ENCODE measurements at places on chromosomes 12 and 14. TPM values are rescaled to one million over a fixed set of nuclear protein-coding genes. Genes with fewer than 3 reads are reported as not detected.

DCAF5 gene
- total RNA-seq: 48.9 TPM

KLHL33 gene
- 0.15 TPM for total RNA-seq

ATXN2 gene
- 46.8 TPM for total RNA-seq

ELK3 gene
- 33.9 TPM for total RNA-seq

LRRIQ1 gene
- not detected for total RNA-seq

LAG3 gene
- 13.1 TPM for total RNA-seq

BDKRB2 gene
- not detected for total RNA-seq

PPP4R4 gene
- total RNA-seq: 3.0 TPM

ANGEL1 gene
- total RNA-seq: 13.7 TPM

GLT1D1 gene
- total RNA-seq: not detected

DUSP16 gene
- total RNA-seq: 33.6 TPM

GRCh38 chr14:99740411-99740810, 52.8 kb upstream of the EML1 start:
- no peak overlapping the region for H3K4me3 ChIP-seq
- H3K27ac ChIP-seq: no peak overlapping the region
- DNase-seq: no peak
- no peaks in the 10 kb centered on the region for H3K36me3 ChIP-seq

DNA sequence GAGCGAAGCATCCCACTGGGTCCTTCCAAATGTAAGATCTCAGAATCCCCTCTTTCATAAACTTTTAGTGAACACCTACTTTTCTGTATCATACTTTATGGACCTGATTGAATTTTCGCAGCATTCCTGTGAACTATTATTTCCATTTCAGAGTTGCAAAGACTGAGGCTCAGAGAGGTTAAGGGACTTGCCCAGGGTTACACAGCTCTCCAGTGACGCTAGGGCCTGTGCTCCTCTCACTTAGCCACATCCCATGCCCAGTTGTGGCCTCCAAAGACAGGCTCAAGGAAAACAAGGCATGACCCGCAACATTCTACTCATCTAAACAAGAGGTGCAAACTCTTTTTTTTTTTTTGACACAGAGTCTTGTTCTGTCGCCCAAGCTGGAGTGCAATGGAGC, 25.9 kb upstream of the SPPL3 start:
- H3K36me3 ChIP-seq: no peaks in the 10 kb centered on the region
- no peak overlapping the region for H3K4me3 ChIP-seq
- no peaks in the 10 kb centered on the region for H3K4me1 ChIP-seq
- H3K27ac ChIP-seq: no peak overlapping the region
- DNase-seq: no peak

DNA sequence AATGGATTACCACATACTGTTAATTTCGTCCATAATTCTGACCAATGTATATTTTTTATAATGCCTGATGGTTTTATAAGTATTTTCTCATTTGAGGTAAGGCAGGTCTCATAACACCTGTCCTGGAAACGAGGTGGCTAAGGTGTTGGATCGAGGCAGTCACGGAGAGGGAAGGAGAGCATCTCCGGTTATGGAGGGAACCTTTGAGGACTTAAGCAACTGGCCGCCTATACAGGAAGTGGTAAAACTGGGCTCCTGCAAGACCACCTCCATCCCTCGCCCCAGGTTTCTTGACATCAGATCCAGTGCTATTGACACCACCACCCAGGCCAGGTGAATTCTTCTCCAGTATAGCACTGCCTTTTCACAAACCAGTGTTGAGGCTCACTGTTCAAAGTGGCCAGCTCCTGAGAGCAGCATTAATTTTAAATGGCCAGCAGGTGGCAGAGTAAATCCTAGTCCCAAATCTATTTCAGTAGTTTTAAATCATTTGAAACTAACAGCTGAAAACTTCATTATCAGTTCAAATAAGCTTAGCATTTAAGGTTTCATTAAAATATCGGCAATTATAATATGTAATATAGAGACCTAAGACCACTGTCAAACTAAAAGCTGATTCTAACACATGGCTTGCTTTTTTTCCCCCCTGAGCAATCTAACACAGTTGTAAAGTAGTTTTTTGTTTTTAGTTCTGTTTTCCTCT, 100.8 kb downstream of the PPM1A start:
- peak; percentile 36 for DNase-seq
- H3K27ac ChIP-seq: no peak overlapping the region
- H3K36me3 ChIP-seq: no peaks in the 10 kb centered on the region
- H3K4me1 ChIP-seq: peaks cover 1% of the 10 kb centered on the region
- H3K4me3 ChIP-seq: no peak overlapping the region
- H3K27me3 ChIP-seq: peaks cover 20% of the 10 kb centered on the region

GRCh38 chr12:63990828-63991547, 146.5 kb downstream of the SRGAP1 start:
- H3K27me3 ChIP-seq: peaks cover 8% of the 10 kb centered on the region
- no peak for DNase-seq
- no peak overlapping the region for H3K4me3 ChIP-seq
- no peak overlapping the region for H3K27ac ChIP-seq
- no peaks in the 10 kb centered on the region for H3K36me3 ChIP-seq

DNA sequence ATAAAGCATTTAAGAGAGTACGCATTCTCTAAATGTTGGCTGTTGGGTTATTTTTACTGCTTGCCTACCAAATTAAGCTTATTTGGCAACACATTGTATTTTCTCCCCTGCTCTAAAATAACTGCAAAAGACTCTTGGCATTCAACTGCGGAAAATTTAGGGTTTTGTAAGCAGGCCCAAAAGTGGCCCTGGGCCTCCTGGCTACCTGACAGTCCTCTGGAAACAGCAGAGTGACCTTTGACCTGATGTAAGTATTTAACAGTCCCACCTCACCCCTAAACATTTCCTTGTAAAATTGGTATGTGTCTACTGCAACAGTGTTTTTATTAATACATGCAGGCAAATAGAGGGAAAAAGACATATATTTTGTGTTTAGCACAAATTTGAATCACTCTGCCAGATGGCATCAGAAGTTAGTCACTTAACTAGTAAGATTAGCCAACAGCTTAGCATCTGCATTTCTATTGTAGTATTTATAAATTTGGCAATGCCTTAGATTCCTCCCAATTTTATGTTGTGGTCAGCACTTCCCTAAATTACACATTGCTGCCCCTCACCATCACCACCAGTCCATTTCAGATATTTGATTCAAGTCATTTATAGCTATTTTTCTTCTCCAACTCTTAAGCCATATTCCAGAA, 11.2 kb downstream of the LLPH start:
- peaks cover 37% of the 10 kb centered on the region for H3K36me3 ChIP-seq
- no peak overlapping the region for H3K27ac ChIP-seq
- no peak overlapping the region for H3K4me3 ChIP-seq
- DNase-seq: no peak
- no peaks in the 10 kb centered on the region for H3K27me3 ChIP-seq
- H3K4me1 ChIP-seq: peaks cover 14% of the 10 kb centered on the region

DNA sequence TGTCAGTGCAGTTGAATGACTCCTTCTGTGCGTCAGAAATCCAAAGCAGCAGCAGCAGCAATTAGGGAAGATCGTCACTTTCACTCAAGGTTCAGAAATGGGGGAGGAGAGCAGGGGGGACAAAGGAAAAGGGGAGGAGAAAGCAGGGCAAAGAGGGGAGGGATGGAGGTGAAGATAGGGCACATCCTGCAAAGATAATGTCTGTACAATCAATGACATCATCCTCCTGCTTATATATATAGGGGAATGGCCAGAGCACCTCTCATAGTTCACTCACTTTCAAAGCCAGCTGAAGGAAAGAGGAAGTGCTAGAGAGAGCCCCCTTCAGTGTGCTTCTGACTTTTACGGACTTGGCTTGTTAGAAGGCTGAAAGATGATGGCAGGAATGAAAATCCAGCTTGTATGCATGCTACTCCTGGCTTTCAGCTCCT, at the start of gene NTS:
TSS of gene NTS (plus strand) at position 265 of the 431 bp plus-strand sequence. CDS start at position 374, 109 bp downstream.
- H3K4me1 ChIP-seq: no peaks in the 10 kb centered on the region
- no peak within 1 kb of the TSS for H3K27ac ChIP-seq
- no peaks in the 10 kb centered on the region for H3K36me3 ChIP-seq

GRCh38 chr12:65660096-65660495, 164.2 kb upstream of the HMGA2 start:
- H3K27ac ChIP-seq: no peak overlapping the region
- no peak overlapping the region for H3K4me3 ChIP-seq
- H3K27me3 ChIP-seq: peaks cover 19% of the 10 kb centered on the region
- DNase-seq: no peak

- H3K27me3 ChIP-seq: no peaks in the 10 kb centered on the region
- no peak overlapping the region for H3K4me3 ChIP-seq
- peak overlapping the region; percentile 39 for H3K27ac ChIP-seq
- H3K36me3 ChIP-seq: peaks cover 2% of the 10 kb centered on the region
- H3K4me1 ChIP-seq: peaks cover 26% of the 10 kb centered on the region
Observed at GRCh38 chr14:68564191-68564825, 228.6 kb downstream of the ZFP36L1 start.

- H3K4me3 ChIP-seq: no peak overlapping the region
- no peak for DNase-seq
- H3K36me3 ChIP-seq: no peaks in the 10 kb centered on the region
- H3K4me1 ChIP-seq: no peaks in the 10 kb centered on the region
Observed at GRCh38 chr14:56099081-56099797, 19.0 kb upstream of the PELI2 start.

DNA sequence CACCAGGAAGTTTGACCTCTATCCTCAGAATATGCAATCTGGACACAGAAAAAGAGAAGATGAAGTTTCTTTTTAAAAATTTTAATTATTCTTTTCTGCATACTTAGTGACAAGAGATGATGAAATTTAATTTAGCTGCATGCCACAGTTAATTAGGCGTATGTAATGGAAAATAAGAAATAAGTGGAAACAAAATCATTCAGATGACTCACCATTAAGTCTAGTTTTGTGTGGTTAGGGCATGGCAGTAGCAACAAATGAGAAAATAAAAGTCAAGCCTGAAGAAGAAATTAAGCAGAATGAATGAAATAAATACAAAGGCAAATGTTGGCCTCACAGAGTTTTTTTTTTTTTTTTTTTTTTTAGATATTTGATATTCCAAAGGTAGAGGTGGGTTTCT, 30.9 kb upstream of the KLRD1 start:
- H3K36me3 ChIP-seq: no peaks in the 10 kb centered on the region
- no peaks in the 10 kb centered on the region for H3K4me1 ChIP-seq
- peaks cover 19% of the 10 kb centered on the region for H3K27me3 ChIP-seq
- H3K4me3 ChIP-seq: no peak overlapping the region
- DNase-seq: no peak
- H3K27ac ChIP-seq: no peak overlapping the region

DNA sequence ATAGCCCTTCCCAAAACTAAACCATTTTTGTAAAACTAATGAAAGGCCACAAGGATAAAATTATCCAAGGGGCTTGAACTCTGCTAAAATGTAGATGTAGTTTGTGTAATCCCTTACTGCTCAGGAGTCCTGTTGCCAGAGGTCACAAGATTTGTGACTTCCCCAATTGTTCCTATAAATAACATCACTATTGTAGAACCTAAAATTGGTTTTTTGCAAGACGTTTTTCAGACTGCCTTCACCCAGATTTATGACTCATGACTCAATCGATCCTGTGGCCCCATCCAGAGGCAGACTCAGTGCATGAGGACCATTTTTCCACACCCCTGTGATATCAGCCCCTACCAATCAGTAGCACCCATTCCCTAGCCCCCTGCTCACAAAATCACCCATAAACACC, 61.5 kb upstream of the RASSF8 start:
- no peaks in the 10 kb centered on the region for H3K4me1 ChIP-seq
- no peaks in the 10 kb centered on the region for H3K27me3 ChIP-seq

- no peak overlapping the region for H3K27ac ChIP-seq
- DNase-seq: no peak
- H3K4me3 ChIP-seq: no peak overlapping the region
- H3K36me3 ChIP-seq: no peaks in the 10 kb centered on the region
Observed at GRCh38 chr12:26172946-26173552, 22.3 kb upstream of the SSPN start.

- no peaks in the 10 kb centered on the region for H3K36me3 ChIP-seq
- DNase-seq: no peak
- H3K4me3 ChIP-seq: no peak overlapping the region
- H3K27ac ChIP-seq: no peak overlapping the region
- no peaks in the 10 kb centered on the region for H3K27me3 ChIP-seq
Observed at GRCh38 chr12:18470251-18470650, 208.9 kb downstream of the PIK3C2G start.

Data from activated CD4-positive, alpha-beta T cell treated with anti-CD3 and anti-CD28 coated beads, Interleukin-2, amount 10 ng/mL, durations not matched to agents 7 days and 5 days (primary cell).